ENCODE measurements at places on chromosomes 16 and 17.

DNA sequence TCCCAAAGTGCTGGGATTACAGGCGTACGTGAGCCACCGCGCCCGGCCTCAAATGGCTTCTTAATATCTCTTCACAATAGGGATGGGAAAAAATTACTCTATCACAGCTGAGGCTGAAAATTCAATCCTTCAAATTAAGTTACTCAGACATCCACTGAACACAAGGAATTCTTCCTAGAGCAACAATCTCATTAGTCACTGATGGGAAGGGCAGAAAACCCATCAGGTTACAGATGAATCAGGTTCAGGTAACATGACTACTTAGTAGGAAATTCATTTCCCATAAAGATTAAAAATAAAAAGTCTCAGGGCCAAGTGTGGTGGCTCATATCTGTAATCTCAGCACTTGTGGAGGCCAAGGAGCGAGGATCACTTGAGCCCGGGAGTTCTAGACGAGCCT, 42.5 kb upstream of the ABR start:
- H3K36me3 ChIP-seq = no peaks in the 10 kb centered on the region
- no peak overlapping the region for H3K27ac ChIP-seq
- DNase-seq = no peak
- H3K27me3 ChIP-seq = peaks cover 49% of the 10 kb centered on the region
- H3K4me3 ChIP-seq = no peak overlapping the region

- H3K27ac ChIP-seq = no peak overlapping the region
- no peaks in the 10 kb centered on the region for H3K27me3 ChIP-seq
- H3K4me1 ChIP-seq = peaks cover 9% of the 10 kb centered on the region
- no peak overlapping the region for H3K4me3 ChIP-seq
- H3K36me3 ChIP-seq = peaks cover 17% of the 10 kb centered on the region
- DNase-seq = no peak
These were observed 71.4 kb upstream of the KCTD5 start for GRCh38 chr16:2610781-2611498.

GRCh38 chr17:58396173-58396572, 21.2 kb downstream of the RNF43 start:
- H3K27ac ChIP-seq = no peak overlapping the region
- DNase-seq = no peak
- H3K36me3 ChIP-seq = no peaks in the 10 kb centered on the region
- H3K4me3 ChIP-seq = no peak overlapping the region

GRCh38 chr17:41592601-41593305, 6.1 kb upstream of the KRT14 start:
- H3K4me1 ChIP-seq = peaks cover 12% of the 10 kb centered on the region
- peaks cover 18% of the 10 kb centered on the region for H3K27me3 ChIP-seq
- DNase-seq = no peak
- no peak overlapping the region for H3K4me3 ChIP-seq
- no peak overlapping the region for H3K27ac ChIP-seq

GRCh38 chr17:78899361-78900260, 3.4 kb downstream of the CEP295NL start:
- no peak for DNase-seq
- no peak overlapping the region for H3K4me3 ChIP-seq
- H3K36me3 ChIP-seq = peaks cover 6% of the 10 kb centered on the region
- peaks cover 2% of the 10 kb centered on the region for H3K27me3 ChIP-seq
- no peak overlapping the region for H3K27ac ChIP-seq

DNA sequence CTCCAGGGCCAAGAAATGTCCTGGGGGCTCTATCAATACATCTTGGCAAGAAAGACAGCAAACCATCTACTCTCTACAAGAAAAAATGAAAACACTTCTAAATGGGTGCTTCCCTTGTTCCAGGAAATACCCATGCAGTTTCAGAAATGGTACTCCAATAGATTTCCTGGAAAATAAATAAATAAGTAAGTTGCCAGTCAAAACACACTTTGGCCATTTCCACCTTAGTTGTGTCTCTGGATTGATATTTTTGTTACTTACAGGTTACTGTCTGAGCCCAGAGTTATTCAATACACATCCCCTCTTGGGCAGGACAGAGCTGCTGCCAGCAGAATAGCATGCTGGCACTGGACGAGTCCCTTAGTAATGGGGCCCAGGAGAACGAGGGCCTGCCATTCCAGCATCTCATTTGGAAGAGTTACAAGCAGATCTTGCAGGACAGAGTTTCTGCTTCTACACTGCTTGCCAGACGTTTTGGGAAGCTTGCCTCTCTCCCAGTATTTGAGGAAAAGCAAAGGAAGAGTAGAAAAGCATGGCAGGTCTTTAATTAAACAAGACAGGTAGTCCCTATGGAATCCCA, 100.5 kb downstream of the SMG6 start:
- H3K4me1 ChIP-seq = peaks cover 15% of the 10 kb centered on the region
- no peaks in the 10 kb centered on the region for H3K27me3 ChIP-seq
- H3K4me3 ChIP-seq = no peak overlapping the region
- no peak overlapping the region for H3K27ac ChIP-seq
- DNase-seq = no peak
- H3K36me3 ChIP-seq = peaks cover 20% of the 10 kb centered on the region

DNA sequence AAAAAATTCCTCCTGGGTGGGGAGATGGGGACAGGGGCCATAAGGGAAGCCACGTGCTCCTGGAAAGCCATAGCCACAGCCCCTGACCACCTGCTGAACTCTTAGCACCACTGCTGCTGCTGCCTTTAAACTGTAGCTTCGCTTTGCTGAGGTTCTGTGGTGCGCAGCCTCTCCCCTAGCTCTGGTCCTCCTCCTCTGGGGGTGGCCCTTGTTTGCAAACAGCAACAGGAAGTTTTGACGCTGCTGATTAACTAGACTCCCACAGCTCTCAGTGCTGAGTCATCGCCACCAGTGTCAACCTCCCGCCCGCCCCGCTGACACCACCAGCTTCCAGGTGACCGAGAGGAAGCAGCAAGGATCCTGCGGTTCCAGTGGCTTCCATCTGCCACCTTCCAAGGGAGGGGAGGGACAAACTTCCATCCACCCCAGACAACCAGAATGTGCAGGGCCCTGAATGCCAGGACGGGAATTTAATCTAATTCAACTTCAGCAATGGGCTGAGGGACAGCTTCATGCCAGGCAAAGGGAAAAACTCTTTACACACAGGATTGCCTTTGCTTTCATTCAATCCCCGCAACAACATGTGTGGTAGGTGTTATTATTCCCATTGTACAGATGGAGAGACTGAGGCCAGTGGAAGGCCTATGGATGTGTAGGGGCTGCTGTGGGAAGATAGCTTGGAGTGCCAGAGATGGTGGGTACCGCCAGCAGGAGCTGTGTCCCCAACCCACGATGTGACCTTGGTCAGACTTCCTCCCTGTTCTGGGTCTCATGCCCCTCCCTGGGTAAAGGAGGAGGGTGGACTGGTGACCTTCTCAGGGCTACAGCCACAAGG, 8.1 kb upstream of the KIFC3 start:
- peak; percentile 36 for DNase-seq
- peaks cover 16% of the 10 kb centered on the region for H3K27me3 ChIP-seq
- H3K27ac ChIP-seq = no peak overlapping the region
- no peaks in the 10 kb centered on the region for H3K36me3 ChIP-seq
- H3K4me3 ChIP-seq = no peak overlapping the region

DNA sequence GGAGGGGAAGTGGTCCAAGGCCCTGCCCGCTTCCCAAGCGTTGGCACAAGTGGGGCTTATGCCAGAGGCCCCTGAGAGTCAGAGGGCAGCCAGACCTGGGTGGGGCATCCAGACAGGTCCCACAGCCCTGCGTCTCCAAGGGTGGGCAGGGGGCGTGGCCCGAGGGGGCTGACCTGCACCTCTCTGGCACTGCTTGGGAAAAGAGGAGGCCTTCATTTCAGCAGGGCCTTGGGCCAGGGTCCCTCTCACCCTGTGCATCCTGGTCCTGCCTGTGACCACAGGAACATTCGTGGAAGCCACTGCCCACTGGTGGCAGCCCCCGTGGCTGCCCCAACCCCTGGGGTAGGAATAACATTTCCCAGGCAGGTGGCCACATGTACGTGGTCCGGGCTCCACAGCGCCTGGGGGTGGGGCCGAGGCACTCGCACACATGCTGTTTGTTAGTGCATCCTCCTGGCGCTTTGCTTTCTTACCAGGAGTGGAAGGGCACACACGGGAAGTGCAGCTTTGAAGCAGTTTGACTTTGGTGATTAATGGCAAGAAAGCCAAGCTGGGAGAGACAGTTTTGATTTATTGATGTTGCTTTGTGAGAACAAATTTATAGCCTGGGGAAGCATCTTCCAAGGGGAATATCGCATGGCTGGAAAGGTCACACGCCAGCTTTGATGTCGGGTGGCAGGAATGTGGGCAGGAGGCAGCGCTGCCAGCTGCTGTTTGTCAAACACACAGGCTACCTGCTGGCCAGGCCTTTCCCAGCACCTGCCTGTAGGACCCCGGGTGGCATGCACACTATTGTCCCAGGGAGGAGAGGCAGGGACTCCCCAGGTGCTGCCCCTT, 4.3 kb downstream of the CENPX start:
- no peaks in the 10 kb centered on the region for H3K27me3 ChIP-seq
- no peak for DNase-seq
- peak overlapping the region; percentile 93 for H3K27ac ChIP-seq
- H3K36me3 ChIP-seq = no peaks in the 10 kb centered on the region

GRCh38 chr17:70636517-70637133, 467.3 kb downstream of the KCNJ2 start:
- no peak for DNase-seq
- no peak overlapping the region for H3K4me3 ChIP-seq

GRCh38 chr17:77846531-77847085, 111.9 kb upstream of the TNRC6C start:
- H3K36me3 ChIP-seq = no peaks in the 10 kb centered on the region
- H3K27ac ChIP-seq = no peak overlapping the region
- no peak overlapping the region for H3K4me3 ChIP-seq
- H3K4me1 ChIP-seq = peaks cover 7% of the 10 kb centered on the region

GRCh38 chr17:48037036-48037837, at the start of gene COPZ2:
COPZ2 (minus strand) TSS chr17:48037797; CDS start chr17:48037777, 20 bp downstream.
- peak; percentile 68 for DNase-seq
- H3K27ac ChIP-seq = no peak within 1 kb of the TSS
- no peaks in the 10 kb centered on the region for H3K36me3 ChIP-seq
- peaks cover 17% of the 10 kb centered on the region for H3K4me1 ChIP-seq

- DNase-seq = no peak
- peaks cover 8% of the 10 kb centered on the region for H3K4me1 ChIP-seq
- peaks cover 10% of the 10 kb centered on the region for H3K36me3 ChIP-seq
- no peak overlapping the region for H3K27ac ChIP-seq
These were observed 97.0 kb downstream of the PRKCA start for GRCh38 chr17:66399441-66399840.

GRCh38 chr17:28970879-28971278, 19.6 kb upstream of the PHF12 start:
- no peak for DNase-seq
- H3K4me1 ChIP-seq = peaks cover 45% of the 10 kb centered on the region
- peaks cover 29% of the 10 kb centered on the region for H3K27me3 ChIP-seq
- no peaks in the 10 kb centered on the region for H3K36me3 ChIP-seq

DNA sequence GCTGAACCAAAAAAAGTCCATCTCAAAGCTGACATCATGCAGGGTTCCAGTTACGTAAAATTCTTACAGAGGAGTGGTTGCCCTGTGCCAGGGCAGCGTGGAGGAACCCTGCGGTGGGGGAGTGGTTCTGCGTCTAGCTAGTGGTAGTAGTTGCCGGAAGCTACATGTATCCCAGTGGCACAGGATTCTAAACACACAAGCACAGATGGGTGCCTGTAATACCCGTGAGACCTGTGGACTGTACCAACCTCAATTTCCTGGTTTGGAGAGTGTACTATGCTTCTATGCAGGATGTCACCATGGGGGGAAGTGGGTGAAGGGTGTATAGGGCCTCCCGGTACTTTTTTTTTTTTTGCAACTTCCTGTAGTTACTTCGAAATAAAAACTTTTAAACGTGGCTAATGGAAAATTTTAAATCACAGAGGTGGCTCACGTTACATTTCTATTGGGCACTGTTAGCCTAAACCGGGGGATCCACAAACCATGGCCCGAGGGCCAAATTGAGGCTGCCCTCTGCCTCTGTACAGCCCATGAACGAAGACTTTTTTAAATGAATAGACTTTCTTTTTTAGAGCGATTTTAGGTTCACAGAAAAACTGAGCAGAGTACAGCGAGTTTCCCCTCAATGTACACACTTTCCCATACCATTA, 38.5 kb downstream of the TBC1D16 start:
- no peak overlapping the region for H3K27ac ChIP-seq
- H3K27me3 ChIP-seq = no peaks in the 10 kb centered on the region
- H3K36me3 ChIP-seq = peaks cover 58% of the 10 kb centered on the region
- H3K4me1 ChIP-seq = peaks cover 21% of the 10 kb centered on the region

- H3K4me1 ChIP-seq = no peaks in the 10 kb centered on the region
- no peak for DNase-seq
- H3K36me3 ChIP-seq = no peaks in the 10 kb centered on the region
- H3K27ac ChIP-seq = no peak overlapping the region
These were observed 16.0 kb upstream of the ZNHIT3 start for GRCh38 chr17:36470499-36470898.

DNA sequence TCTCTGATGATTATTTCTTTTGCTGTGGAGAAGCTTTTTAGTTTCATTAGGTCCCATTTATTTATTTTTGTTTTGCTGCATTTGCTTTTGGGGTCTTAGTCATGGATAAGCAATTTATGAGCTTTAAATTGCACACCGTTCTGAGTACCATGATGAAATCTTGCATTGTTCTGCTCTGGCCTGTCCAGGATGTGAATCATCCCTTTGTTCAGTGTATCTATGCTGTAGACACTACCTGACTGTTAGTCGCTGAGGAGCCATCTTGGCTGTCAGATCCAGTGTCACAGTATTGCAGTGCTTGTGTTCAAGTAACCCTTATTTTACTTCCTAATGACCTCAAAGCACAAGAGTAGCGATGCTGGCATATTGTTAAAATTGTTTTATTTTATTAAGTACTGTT, 218.0 kb upstream of the CNTNAP4 start:
- no peaks in the 10 kb centered on the region for H3K4me1 ChIP-seq
- no peak overlapping the region for H3K4me3 ChIP-seq
- H3K27me3 ChIP-seq = no peaks in the 10 kb centered on the region
- no peaks in the 10 kb centered on the region for H3K36me3 ChIP-seq

GRCh38 chr16:52398021-52398420, 148.9 kb downstream of the TOX3 start:
- no peak overlapping the region for H3K27ac ChIP-seq
- no peaks in the 10 kb centered on the region for H3K4me1 ChIP-seq
- no peak overlapping the region for H3K4me3 ChIP-seq

DNA sequence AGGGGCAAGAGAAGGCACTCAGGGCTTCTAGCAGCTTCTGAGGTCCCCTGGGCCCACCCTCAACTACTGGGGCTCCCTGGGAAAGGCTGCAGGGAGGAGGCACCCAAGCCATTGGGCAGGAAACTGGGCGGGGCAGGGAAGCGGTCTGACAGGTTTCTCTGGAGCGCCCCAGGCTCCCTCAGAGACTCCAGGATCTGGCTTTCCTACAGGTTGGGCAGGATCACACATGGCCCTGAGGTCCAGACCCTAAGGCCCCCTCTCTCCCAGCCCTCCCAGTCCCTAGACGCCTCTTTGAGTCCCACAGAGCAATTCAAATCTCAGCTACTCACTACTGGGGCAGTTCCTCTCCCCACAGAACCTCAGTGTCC, 14.3 kb downstream of the JUP start:
- H3K4me1 ChIP-seq = peaks cover 52% of the 10 kb centered on the region
- no peak overlapping the region for H3K4me3 ChIP-seq

DNA sequence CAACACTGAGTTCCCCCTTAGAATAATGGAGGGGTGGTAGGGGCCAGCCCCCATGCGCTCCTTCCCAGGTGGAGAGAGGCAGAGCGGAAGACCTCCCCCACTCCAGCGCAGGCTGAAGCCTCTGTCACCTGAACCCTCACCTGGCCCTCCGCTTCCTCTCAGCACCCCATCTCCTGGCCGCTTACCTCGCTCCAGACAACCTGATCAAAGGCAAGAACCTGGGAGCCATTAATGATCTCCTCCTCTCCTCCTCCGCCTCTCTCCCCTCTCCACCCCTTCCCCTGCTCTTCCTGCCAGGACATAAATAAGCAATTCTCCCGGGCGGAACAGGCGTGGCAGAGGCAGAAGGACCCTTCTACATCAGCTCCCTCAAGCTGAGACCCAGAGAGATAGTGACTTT, 110.2 kb upstream of the LHX1 start:
- H3K4me3 ChIP-seq = peak overlapping the region; percentile 6
- peak; percentile 36 for DNase-seq
- peaks cover 43% of the 10 kb centered on the region for H3K4me1 ChIP-seq
